ENCODE measurements at places on chromosomes 7 and 10. TPM values are rescaled to one million over a fixed set of nuclear protein-coding genes. Genes with fewer than 3 reads are reported as not detected.

GRCh38 chr10:77673101-77673500 is 35.5 kb upstream of the KCNMA1 start:
- no peak for DNase-seq

DNA sequence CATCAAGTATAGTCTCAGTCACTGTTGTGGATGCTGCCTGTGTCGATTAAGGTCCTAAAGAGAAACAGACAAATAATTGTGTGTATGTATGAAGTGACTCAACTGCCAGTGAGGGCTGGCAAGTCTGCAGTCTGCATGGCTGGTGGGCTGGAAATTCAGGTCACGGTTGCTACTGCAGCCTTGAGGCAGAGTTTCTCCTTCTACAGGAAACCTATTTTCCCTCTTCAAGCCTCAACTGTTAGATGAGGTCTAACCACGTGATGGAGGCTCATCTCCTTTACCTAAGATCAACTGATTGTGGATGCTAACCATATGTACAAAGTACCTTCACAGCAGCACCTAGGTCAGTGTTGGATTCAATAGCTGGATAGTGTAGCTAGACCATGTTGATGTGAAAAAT is 29.9 kb downstream of the MBL2 start:
- DNase-seq: no peak

- DNase-seq: no peak
Observed at GRCh38 chr7:44093102-44093641, 10.8 kb upstream of the POLM start.

- peak; percentile 46 for DNase-seq
Observed at GRCh38 chr10:8331896-8332729, 277.6 kb downstream of the GATA3 start.

DNA sequence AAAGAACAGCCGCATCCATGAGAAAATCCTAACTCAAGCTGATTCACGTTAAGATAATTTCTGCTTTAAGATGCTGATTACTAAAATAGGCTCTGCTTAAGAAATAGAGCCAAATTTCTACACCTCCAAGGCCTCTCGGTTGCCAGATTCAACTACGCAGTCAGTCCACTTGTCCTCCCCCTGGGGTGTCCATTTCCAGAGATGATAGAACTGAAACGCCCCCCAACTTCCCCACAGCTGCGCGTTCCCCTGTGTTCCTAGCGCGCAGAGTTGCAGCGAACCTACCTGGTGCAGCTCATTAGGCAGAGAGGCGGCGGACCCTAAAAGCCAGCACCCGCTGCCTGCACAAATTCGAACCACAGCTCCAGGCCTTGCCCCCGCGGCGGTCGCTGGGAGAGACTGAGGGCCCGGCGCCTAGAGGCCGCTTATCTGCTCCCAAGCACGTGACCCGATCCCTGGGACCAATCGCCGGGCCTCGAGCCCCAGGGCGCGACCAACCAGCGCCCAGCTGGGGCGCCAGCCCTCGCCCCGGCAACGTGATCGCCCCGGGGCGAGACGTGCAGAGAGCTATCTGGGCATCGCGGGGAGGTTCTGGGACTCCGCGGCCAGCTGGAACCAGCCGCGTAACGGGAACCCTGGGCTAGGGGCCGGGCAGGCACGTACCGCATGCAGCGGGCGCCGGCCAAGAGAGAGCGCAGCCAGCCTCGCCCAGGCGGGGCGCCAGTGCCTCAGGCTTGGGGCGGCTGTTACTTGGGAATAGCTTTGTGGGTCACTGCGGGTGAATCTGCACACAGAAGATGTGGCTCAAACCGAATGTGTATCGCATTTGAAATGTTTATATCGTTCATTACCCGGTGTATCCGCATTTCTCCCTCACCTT is at the start of gene PPP1R3C:
Gene PPP1R3C, minus strand, starts transcription at position 401 of the 880 bp plus-strand sequence. Its CDS starts 102 bp downstream, at position 299.
- DNase-seq: peak; percentile 92

- DNase-seq: no peak
Observed at GRCh38 chr7:137329411-137329810, 14.1 kb downstream of the PTN start.

- DNase-seq: no peak
Observed at GRCh38 chr10:64191286-64191685, 670.1 kb downstream of the REEP3 start.

GRCh38 chr7:26441002-26441521 is 149.4 kb downstream of the SNX10 start:
- peak; percentile 49 for DNase-seq

GRCh38 chr7:55019691-55020465 is 1.1 kb downstream of the EGFR start:
- DNase-seq: peak; percentile 45

- DNase-seq: no peak
Observed at GRCh38 chr10:80465839-80466590, 11.9 kb downstream of the TSPAN14 start.

GRCh38 chr7:22572292-22572691 is 72.3 kb upstream of the STEAP1B start:
- DNase-seq: no peak

- no peak for DNase-seq
Observed at GRCh38 chr10:91024541-91024940, 103.7 kb upstream of the ANKRD1 start.

- DNase-seq: peak; percentile 79
Observed at GRCh38 chr10:101354328-101355071, 535 bp downstream of the BTRC start.

- no peak for DNase-seq
Observed at GRCh38 chr10:3472287-3473051, 299.9 kb upstream of the PITRM1 start.

The HYAL4 gene
- total RNA-seq: not detected

The PUS7 gene
- 54.3 TPM for total RNA-seq

The TWIST1 gene
- total RNA-seq: not detected

The INA gene
- total RNA-seq: 14.0 TPM

The GRM3 gene
- 0.15 TPM for total RNA-seq

The TMEM139 gene
- total RNA-seq: 0.85 TPM

The OGA gene
- total RNA-seq: 125 TPM

The UFSP1 gene
- total RNA-seq: 4.3 TPM
